Endothelial cell of umbilical vein (primary cell): ENCODE measurements at places on chromosomes 13 and 19.

DNA sequence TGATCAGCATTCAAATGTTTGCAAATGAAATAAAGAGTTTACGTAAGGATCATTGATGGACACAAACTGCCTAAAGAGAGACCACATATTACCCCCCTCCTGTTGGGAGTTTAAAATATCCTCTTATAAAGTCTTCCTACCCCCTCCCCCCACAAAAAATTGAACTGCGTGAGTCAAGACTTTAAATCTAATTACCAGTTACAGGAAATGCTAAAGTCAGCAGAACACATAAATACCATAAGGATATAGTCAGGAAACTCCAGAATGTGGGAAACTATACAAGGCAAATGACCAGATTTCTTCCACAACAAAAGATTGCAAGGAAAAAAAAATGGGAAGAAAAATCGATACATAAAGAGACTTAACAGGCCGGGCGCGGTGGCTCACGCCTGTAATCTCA lies 44.4 kb upstream of the FARP1 start:
- no peak for DNase-seq

- peak; percentile 56 for DNase-seq
These were observed 12.5 kb downstream of the FEM1A start for GRCh38 chr19:4803736-4804695.

DNA sequence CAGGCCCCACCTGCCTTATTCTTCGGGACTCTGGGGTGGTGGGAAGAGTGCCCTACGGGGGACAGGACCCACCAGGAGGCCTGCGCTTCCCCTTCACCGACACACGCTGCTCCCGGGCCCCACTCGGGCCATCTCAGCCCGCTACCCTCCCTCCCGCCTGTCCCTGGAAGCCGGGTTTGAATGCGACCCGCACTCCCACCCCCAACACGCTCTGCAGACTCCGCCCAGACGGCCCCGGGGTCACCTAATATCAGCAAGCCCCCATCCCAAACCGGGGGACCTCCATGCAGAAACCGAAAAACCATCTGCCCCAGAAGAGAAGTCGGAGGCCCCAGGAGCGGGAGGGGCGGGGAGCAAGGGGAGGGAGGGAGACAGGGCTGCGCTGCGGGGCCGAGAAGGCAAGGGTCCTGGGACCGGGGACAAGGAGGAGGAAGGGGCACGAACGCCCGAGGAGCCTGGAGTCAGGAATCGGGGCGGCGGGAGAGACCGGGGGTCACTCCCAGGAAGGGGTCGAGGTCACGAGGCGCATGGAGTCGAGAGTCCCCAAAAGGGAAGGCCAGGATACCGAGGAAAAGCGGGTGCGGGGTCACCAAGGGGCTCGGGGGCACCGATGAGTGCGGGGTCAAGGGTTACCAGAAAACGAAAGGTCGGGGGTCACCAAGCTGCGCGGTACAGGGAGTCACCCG lies 766 bp downstream of the SBNO2 start:
- DNase-seq = no peak

DNA sequence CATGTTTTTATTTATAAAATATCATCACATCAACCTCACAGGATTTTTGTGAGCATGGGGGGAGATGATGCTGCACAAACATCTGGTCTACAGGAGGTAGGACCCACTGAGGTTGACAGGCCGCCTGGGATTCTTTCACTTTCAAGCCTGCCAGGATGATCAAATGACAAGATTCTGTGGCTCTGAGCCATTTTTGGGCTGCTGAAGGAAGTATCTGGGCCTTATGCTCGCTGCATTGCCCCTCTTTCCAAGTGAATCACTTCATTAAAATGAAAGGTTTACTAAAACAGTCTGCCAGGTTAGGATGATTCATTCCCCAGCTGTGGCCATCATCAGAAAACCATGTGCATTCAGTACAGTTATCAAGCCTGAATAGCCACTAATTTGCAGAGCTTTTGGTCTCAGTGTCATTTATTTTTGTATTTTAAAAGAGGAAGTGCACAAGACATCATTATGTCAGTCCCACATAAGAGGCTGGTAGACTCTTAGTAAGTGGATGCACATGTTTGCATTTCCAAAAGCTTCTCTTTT lies 34.4 kb downstream of the STARD13 start:
- peak; percentile 87 for DNase-seq

- no peak for DNase-seq
These were observed 18.0 kb downstream of the PAF1 start for GRCh38 chr19:39372941-39373340.

DNA sequence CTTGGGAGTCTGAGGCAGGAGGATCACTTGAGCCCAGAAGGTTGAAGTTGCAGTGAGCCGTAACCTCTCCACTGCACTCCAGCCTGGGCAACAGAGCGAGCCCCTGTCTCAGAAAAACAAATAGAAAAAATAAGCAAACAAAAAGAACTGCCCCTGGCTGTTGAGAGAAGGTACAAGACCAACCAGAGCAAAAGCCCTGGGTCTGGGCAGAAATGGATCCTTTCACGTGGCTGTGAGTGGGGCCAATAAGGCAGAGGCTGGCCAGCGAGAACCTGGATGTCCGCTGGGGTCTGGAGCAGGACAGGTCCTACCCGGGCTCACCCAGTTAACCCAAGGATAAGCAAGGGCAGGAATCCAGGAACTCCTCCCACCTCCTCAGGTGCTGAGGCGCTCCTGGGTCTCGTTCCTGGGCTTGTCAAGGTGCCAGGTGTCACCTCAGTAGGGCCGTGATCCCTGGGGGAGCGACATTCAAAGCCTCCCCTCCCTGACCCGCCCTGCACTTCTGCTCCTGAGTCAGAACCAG lies 4.7 kb upstream of the SLC5A5 start:
- no peak for DNase-seq

DNA sequence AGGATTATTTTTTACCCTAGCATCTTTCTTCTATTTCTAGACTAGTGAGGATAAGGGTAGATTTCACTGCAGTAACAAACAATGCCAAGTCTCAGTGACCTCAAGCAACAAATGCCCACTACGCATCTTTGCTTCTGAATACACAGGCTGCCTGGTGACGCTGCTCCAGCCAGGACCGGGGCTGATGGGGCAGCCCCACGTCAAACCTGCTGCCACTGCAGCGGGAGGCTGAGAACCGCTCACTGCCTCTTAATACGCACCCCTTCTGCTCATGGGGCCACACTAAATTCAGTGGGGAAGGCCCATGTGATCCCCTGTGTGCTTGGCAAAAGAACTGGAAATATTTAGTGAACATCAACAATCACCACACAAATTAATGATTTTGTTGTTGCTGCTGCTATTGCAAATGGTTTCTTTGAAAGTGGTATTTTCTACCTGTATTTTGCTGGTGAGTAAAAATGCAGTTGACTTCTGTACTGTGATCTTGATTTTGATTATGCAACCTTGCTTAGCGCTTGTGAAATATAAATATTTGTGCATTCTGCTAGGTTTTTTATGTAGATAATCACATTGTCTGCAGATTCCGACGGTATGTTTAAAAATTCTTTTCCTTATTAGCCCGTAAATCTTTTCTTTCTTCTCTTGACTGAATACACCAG lies 139.5 kb upstream of the SPACA7 start:
- DNase-seq = no peak

DNA sequence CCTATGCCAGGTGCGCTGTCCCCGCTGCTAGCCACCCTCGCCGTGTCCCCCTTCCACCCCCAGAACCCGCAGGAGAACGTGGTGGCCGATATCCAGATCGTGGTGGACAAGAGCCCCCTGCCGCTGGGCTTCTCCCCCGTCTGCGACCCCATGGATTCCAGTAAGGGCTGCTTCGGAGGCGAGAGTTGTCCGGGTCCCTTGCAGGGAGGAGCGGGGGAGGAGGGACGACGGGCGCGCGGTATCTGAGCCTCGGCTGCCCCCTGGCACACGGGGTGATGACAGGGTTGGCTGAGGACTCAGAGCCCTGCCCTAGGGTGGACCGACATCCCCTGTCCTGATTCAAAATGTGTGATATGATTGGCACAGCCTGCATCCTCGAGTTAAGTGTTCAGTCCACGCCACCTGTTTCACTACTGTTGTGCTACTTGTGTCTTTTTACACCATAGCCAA lies 653 bp downstream of the MVB12A start:
- DNase-seq = peak; percentile 67

GRCh38 chr13:89541091-89542030 lies 1806.1 kb upstream of the MIR17HG start:
- no peak for DNase-seq

- DNase-seq = no peak
These were observed 33.8 kb downstream of the ATP4B start for GRCh38 chr13:113624235-113624587.

GRCh38 chr13:73141292-73141771 lies 82.5 kb downstream of the KLF5 start:
- DNase-seq = peak; percentile 42

GRCh38 chr13:100913143-100913542 lies 238.5 kb upstream of the TMTC4 start:
- no peak for DNase-seq

GRCh38 chr19:4693471-4694121 lies 23.5 kb upstream of the MYDGF start:
- no peak for DNase-seq

DNA sequence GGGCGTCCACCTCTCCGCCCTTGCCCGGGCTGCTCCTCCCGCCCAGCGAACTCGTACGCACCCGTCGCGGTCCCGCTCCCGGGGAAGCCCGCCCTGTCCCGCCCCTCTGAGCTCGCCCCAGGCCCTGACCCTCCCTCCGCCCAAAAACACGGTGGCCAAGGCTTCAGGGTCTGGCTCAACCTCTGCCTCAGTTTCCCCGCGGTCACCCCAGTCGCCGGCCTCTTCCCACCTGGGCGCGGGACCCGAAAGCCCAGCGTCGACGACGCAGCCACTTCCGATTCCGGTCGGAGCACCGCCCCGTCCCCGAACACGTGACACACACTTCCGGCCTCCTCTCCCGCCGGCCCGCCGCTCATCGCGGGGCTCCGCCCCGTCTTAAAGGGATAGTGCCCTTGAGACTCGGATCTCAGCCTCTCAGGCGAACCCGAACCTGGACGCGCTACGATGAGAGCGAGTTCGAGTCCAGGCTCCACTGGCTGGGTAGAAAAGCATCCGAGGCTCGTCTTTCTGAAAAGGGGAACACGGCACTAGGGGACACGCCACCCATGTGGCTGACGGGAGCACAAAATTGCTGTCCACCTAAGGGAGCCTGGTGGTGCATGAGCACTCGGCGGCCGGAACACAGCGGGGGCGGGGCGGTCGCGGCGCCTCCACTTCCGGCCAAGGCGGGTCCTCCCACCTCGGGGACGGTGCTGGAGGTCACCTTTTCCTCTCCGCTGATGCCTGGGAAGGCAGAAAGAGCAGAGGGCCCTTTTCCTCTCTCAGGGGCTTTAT lies at the start of gene C19orf25:
TSS of gene C19orf25 (minus strand) at position 282 of the 774 bp plus-strand sequence. CDS start 312 bp downstream, outside the sequence.
- peak; percentile 91 for DNase-seq

DNA sequence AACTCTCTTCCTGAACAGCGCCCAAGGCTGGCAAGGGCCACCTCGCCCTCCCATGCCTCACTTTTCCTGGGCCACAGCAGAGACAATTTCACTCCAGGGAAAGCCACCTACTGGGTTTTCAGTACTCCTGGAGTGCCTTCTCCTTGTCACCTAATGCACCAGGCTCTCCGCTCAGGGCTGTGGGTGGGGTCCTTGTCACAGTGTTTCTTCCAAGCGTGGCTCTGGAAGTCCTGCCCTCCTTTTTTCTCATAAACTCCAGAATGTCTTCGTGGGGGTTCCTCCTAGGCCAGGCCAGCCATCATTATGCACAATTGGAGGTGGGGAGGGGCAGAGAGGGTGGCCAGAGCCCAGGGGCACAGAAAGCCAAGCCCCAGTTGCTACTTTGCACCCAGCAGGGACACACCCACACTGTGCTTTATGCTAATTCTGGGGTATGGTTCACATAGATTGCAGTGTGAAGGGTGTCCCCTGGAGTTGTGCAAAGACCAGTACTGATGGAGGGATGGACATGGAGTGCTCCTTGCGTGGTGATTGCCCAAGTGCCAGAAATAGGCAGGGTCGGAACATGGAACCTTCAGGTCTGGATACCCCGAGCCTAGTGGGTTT lies 78.8 kb downstream of the CHST8 start:
- DNase-seq = no peak

DNA sequence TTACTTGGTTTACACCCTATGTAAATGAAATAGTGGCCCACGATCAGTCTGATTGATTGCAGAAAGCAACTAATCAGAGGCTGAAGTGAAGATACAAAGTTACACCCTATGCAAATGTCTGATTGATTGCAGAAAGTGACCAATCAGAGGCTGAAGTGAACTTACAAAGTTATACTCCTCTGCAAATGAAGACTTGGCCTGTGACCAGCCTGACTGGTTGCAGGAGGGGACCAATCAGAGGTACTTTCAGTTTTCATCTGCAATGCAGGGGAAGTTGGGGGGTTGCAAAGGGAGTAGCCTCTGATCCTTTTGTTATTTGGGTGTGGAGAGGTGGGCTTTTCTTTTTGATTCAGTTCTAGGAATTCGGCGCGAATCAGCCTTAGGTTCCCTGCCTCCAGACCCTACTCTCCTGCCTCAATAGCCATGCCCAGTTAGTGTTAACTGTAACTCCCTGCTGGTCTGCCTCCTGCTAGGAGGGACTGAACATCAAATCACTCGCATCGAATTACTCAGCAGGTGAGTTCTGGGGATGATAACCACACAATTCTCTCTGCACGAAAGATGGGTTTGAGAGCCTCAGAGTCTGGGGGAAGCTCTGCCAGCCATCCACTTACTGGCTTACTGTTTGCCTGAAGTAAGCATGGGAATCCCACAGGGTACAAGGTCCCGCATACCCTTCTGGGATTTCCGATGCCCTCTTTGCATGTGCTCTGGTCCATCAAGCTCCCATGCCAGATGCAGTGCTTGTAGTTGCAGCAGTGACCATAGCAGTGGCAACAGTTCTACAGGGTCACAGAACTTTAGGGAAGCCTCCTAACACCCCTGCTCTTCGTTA lies 7.5 kb downstream of the ARL11 start:
- no peak for DNase-seq

GRCh38 chr13:28575200-28575599 lies 80.3 kb upstream of the FLT1 start:
- DNase-seq = no peak
